ENCODE measurements at places on chromosomes 13 and 19. TPM values are rescaled to one million over a fixed set of nuclear protein-coding genes. Genes with fewer than 3 reads are reported as not detected.

The PIH1D1 gene
- total RNA-seq: 125 TPM

The CYP4F2 gene
- total RNA-seq: not detected

The ZNF324B gene
- total RNA-seq: 11.2 TPM

The EFNB2 gene
- total RNA-seq: 44.2 TPM

The ONECUT3 gene
- total RNA-seq: 41.9 TPM

The APC2 gene
- total RNA-seq: 5.8 TPM

The SRRM5 gene
- total RNA-seq: 0.79 TPM

The RETN gene
- total RNA-seq: not detected

The IGFL1 gene
- not detected for total RNA-seq

The RGL3 gene
- total RNA-seq: 284 TPM

The CBY2 gene
- total RNA-seq: not detected

The TEX26 gene
- total RNA-seq: not detected

The FUT1 gene
- total RNA-seq: 6.9 TPM

The OLFM4 gene
- total RNA-seq: not detected

The STOML3 gene
- total RNA-seq: not detected

The LENG9 gene
- total RNA-seq: 0.75 TPM

The ZNF582 gene
- 8.0 TPM for total RNA-seq

The C13orf42 gene
- total RNA-seq: not detected

The PRODH2 gene
- 5.3 TPM for total RNA-seq

The ZNF471 gene
- total RNA-seq: not detected

The CASP14 gene
- not detected for total RNA-seq

The UBE2M gene
- total RNA-seq: 73.0 TPM

The CGB3 gene
- not detected for total RNA-seq

The MAB21L1 gene
- total RNA-seq: 0.22 TPM

The C19orf73 gene
- total RNA-seq: 1.5 TPM

The ZNF91 gene
- total RNA-seq: 149 TPM

The FFAR3 gene
- total RNA-seq: not detected

The DUXA gene
- not detected for total RNA-seq

The FCGBP gene
- total RNA-seq: 1.2 TPM

The SYCN gene
- not detected for total RNA-seq

The SETDB2 gene
- total RNA-seq: 12.1 TPM

The QPCTL gene
- total RNA-seq: 9.0 TPM

The ERICH6B gene
- not detected for total RNA-seq

The THSD8 gene
- 22.7 TPM for total RNA-seq

The CALR gene
- 707 TPM for total RNA-seq

The CCDC122 gene
- 12.4 TPM for total RNA-seq

The KLK4 gene
- total RNA-seq: not detected

The GFY gene
- not detected for total RNA-seq

The ZNF546 gene
- total RNA-seq: 5.1 TPM

The MEIOSIN gene
- not detected for total RNA-seq

The DBP gene
- total RNA-seq: 5.1 TPM

The TRPM4 gene
- total RNA-seq: 17.7 TPM

The CCDC169 gene
- total RNA-seq: 5.8 TPM

The LIM2 gene
- not detected for total RNA-seq

The CDK8 gene
- total RNA-seq: 26.9 TPM

The JSRP1 gene
- 1.6 TPM for total RNA-seq

The PDE4C gene
- 1.6 TPM for total RNA-seq

The TMEM238 gene
- total RNA-seq: 5.0 TPM

The NLRP4 gene
- not detected for total RNA-seq

The PNMA8A gene
- total RNA-seq: 27.5 TPM

The CYP2A6 gene
- total RNA-seq: not detected

Measured in progenitor cell of endocrine pancreas (in vitro differentiated cells).